Stimulated activated CD4-positive, alpha-beta T cell treated with anti-CD3 and anti-CD28 coated beads, TNF-alpha, amount 100 ng/mL, for 1 hour (primary cell): ENCODE measurements at places on chromosomes 11 and 22.

- DNase-seq = no peak
These were observed 13.3 kb downstream of the LPXN start for GRCh38 chr11:58562375-58562800.

- DNase-seq = peak; percentile 42
These were observed 540 bp downstream of the PPARA start for GRCh38 chr22:46150655-46151477.

DNA sequence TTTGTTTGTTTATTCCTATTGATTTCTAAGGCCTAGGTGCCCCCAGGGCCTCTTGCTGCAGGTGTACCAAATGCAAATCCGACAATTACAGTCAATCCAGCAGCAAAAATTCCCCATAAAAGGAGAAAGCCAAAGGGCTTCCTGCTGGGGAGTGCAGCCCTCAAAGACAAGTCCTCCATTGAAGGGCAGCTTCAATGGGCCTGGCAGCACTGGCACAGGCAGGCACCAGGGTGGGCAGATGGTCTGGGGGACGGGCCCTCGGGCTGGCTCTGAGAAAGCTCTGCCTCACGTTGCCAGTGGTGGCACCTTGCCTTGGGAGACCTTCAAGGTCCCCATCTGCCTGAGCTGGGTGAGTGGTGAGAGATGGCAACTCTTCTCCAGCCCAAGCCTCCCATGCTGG lies 128.0 kb downstream of the DSCAML1 start:
- no peak for DNase-seq

DNA sequence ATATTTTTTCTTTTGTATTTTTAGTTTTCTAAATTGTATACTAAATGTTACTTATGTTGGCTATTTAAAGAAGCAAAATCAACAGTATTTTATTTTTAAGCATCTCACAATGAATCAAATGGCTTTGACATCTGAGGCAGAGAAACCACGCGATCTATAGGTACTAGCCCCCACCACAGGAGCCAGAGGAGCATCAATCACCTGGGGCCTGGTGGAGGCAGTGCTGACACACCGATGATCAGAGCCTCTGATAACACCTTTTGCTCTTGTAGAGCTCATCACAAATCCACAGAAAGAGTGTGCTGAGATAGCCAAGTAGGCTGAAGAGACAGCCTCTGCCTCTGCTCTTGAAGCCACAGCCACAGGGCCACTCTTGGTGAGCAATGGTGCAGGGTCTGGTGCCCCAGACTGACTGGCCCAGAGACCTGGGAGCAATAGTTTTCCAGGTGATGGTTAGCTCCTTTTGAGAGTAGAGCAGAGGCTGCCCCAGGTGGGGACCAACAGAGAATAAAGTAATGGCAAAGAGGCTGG lies 25.2 kb downstream of the HIRA start:
- DNase-seq = no peak

- DNase-seq = no peak
These were observed 338.6 kb downstream of the SHANK2 start for GRCh38 chr11:70913715-70914231.

DNA sequence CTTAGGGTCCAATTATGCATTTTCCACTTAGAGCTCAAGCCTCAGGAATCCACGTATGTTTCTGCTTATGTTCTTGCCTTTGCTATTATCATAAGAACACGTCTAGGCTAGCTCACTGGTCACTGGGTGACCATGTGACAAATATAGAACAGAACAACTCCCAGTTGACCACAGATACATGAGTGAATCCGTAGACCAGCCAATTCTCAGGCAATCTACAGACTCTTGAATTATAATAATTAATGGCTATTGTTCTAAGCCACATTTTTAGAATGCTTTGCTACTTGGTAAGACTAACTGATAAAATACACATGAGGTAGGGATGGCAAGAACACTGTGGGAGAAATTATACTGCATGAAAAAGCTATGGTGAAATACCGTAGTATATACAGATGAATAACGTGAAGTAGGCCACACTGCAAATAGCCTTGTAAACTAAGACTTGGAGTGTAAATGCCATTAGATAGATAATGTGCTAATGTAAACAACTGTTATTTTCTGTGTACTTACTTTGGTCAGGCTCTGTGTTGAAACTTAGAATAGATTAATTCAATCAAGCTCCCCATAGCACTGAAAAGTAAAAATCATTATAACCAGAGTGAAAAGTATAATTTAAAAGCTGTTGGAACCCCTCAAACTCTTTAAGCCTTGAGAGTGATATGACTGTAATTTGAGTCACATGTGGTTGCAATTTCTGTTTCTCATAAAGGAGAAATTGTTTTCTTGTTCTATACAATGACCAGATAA lies 366.2 kb upstream of the CCDC179 start:
- DNase-seq = no peak

- no peak for DNase-seq
These were observed 13.6 kb upstream of the TRIM29 start for GRCh38 chr11:120151536-120151935.
